ENCODE measurements at places on chromosomes 16 and 17. TPM values are rescaled to one million over a fixed set of nuclear protein-coding genes. Genes with fewer than 3 reads are reported as not detected.

CDT1 gene
- total RNA-seq: 44.4 TPM

HOXB9 gene
- 16.3 TPM for total RNA-seq

SSTR5 gene
- total RNA-seq: not detected

CCT6B gene
- total RNA-seq: 1.0 TPM

RDM1 gene
- 4.9 TPM for total RNA-seq

SLC5A10 gene
- total RNA-seq: 0.27 TPM

C17orf67 gene
- total RNA-seq: not detected

- peak; percentile 15 for DNase-seq
These were observed 218.7 kb downstream of the NTN1 start for GRCh38 chr17:9239793-9240658.

GRCh38 chr16:81627024-81627423 is 152.1 kb upstream of the PLCG2 start:
- peak; percentile 26 for DNase-seq

GRCh38 chr17:48601539-48602425 is 3.0 kb downstream of the HOXB6 start:
- DNase-seq: no peak

- no peak for DNase-seq
These were observed 622 bp upstream of the CCL16 start for GRCh38 chr17:35981908-35982330.

DNA sequence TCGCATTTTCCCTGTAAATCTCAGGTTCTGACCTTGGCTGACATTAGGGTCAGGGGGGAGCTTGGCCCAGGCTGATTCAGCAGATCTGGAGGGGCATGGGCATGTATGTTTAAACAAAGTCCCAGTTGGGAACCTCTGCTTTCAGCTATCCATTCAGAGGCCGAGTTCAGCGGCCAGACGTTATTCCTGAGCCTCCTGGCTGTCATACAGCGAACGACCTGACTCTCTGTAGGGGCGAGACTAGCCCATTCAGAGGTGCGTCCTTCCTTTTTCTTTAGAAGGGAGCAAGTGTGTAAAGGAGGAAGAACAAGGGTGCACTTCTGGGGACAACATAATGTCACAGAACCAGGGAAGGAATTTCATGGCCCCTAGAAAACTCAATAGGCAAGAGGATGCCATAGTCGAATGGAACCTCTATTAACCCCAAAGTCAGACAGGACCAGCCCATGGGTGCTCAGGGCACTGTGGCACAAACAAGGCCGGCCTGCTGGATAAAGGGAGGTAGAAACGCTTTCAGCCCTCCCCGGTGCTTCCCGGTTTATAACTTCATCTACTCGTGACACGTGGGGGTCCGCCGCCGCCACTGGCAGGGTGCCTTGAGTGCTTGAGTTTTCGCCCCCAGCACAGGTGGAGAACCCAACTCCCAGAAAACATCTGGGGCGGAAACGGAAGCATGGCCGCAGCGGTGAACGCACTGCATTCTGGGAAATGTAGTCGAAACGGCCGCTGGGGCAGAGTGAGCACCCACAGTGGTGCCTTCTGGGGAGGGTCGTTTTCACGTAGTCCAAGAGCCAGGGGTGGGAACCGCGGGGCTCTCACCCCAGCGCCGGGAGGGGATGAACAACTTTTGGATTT is 33.2 kb upstream of the PLCG2 start:
- DNase-seq: peak; percentile 55

DNA sequence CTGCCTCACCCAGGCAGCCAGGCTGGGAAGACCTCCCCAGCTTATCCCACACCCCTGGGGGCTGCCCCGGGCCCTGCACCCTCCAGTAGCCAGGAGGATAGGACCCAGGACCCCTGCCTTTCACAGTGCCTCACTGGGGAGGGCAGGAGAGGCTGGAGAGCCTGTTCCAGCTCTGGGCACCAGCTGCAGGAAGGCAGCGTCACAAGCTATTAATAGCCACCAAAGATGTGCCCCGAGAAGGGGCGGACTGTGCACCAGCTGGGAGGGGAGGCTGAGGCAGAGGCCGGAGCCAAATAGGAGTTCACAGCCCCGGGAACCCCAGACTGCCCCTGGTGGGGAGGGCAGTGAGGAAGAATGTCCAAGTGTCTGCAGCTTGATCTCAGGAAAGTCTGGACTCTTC is 8.8 kb downstream of the SBK1 start:
- DNase-seq: no peak

- DNase-seq: peak; percentile 81
These were observed 12.1 kb upstream of the SCN4A start for GRCh38 chr17:63984651-63985386.

- peak; percentile 77 for DNase-seq
These were observed 476.9 kb upstream of the GOT2 start for GRCh38 chr16:59210955-59211541.

- no peak for DNase-seq
These were observed 17.4 kb downstream of the TNFRSF13B start for GRCh38 chr17:16954521-16954920.

- no peak for DNase-seq
These were observed 577.8 kb downstream of the WWOX start for GRCh38 chr16:78677181-78677731.

DNA sequence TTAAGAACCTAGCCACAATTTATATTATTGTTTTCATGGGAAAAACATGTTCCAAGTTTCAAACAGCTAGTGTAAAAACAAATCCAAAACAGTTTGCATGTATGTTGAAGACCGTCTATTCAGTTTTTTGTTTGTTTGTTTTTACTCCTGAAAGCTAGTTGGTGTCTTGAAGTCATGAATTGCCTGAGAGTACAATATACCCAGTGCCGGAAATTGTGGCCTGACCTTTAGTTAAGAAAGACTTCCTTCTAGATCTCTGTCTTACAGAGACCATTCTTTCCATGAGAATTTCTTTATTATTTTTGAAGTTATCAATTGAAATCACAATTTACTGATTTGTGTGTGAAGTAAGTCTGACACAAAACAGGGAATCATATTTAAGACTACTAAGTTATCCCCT is 474.8 kb downstream of the KCNJ2 start:
- no peak for DNase-seq

DNA sequence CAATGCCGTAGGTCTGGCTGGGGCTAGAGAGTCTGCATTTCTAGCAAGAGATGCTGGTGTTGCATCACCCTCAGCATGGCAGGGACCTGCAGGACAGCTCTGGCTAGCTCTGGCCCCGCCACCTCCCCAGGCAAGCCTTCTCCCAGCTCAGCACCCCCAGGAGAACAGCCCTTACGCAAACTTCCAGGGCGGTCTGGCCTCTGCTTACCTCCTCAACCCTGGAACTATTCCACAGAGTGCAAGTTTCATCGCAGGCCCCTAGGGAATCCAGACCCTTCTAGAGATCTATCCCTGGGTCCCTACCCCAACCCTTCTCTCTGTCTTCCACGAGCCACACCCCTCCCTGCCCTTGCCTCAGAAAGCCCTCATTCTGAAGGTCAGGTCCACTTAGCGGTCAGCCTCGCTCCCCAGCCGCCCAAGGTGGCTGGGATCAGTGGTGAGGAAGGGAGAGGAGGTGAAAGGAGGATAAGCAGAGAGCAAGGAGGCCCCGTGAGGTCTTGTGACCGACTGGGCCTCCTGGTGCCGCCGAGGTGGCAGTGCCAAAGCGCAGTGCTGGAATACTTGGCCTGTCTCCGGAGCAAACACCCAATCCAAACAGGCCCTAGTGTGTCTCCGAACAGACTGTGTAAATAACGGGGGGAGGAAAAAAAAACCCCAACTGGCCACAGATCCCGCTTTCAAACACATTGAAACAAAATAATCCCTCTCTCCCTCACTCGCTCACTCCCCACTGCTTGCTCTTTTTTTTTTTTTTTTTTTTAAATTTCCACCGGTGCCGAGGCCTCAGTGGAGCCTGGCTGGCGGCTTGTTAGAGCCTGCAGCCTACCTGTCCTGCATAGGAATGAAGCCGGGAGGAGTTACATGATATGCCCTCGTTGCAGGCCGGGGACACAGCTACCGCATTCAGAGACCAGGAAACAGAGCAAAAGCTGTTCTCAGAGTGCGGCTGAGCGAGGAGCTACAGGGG is 380.9 kb downstream of the SOX9 start:
- DNase-seq: no peak

DNA sequence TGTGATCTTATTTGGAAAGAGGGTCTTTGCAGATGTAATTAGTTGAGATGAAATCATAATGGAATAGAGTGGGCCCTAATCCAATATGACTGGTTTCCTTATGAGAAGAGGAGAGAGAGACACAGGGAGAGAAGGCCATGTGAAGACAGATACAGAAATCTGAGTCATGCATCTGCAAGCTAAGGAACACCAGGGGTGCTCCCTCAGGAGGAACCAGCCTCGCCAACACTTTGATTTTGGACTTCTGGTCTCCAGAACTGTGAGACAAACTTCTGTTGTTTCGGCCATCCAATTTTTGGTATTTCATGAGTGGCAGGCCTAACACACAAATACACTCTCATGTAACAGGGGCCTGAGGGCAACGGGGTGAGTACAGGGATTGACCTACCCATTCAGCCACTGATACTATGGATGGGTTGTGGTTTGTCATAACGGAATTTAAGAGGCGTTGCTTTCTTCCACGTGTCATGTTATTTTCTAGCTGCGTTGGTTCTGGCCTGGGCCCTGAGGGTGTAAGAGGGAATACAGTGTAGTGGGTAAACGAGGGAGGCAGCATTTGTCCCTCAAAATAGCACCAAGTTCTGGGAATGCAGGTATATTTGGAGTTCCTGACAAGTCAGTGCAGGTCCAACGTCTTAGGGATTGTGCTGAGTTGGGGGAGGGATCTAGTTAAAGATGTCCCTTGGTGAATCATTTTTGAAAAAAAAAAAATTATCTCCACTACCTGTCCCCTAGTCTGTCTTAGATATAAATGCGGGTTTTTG is 17.7 kb downstream of the PLCG2 start:
- no peak for DNase-seq

- peak; percentile 94 for DNase-seq
These were observed 10.3 kb downstream of the LYRM1 start for GRCh38 chr16:20910781-20911321.

GRCh38 chr17:64938925-64939474 is 19.7 kb upstream of the LRRC37A3 start:
- DNase-seq: no peak

DNA sequence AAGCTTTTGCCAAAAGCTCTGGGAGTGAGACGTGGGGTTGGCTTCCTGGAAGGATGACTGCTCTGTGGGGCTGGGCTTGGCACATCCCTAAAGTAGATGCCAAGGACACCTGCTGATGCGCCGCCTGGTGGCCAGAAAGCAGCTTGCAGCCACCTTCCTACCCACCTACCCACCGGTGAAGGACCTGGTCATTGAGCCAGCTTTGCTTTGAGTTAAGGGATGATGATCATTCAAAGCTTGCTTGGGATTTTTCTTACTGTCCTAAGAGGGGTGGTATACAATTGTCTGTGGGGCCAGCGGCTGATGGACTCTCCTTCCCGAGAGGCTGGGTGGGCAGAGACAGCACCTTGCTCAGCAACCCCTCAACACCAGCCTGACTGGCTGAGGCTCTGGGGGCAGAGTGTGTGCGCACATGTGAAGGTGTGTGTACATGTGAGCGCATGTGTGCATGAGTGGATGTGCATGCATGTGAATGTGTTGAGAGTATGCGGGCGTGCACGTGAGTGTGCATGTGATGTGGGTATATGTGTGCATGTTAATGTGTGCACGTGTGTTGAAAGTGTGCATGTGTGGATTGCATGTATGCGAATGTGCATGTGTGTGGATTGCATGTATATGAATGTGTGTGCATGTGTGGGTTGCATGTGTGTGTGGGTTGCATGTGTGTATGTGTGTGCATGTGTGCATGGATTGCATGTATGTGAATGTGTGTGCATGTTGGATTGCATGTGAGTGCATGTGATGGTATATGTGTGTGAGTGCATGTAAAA is 18.6 kb downstream of the C1QTNF1 start:
- DNase-seq: peak; percentile 67

- DNase-seq: peak; percentile 99
These were observed 19.0 kb downstream of the CENPX start for GRCh38 chr17:82003411-82004381.

DNA sequence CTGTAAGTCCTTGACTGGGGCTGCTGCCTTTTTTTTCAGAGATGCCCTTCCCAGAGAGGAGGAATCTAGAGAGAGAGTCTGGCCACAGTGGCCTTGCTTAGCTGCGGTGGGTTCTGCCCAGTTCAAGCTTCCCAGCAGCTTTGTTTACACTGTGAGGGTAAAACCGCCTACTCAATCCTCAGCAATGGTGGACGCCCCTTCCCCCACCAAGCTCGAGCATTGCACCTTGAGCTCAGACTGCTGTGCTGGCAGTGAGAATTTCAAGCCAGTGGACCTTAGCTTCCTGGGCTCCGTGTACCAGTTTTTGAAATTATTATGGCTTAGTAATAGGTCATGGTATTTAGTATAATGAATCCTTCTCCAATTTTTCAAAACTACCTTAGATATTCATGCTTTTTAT is 395.4 kb downstream of the NPIPA7 start:
- no peak for DNase-seq

DNA sequence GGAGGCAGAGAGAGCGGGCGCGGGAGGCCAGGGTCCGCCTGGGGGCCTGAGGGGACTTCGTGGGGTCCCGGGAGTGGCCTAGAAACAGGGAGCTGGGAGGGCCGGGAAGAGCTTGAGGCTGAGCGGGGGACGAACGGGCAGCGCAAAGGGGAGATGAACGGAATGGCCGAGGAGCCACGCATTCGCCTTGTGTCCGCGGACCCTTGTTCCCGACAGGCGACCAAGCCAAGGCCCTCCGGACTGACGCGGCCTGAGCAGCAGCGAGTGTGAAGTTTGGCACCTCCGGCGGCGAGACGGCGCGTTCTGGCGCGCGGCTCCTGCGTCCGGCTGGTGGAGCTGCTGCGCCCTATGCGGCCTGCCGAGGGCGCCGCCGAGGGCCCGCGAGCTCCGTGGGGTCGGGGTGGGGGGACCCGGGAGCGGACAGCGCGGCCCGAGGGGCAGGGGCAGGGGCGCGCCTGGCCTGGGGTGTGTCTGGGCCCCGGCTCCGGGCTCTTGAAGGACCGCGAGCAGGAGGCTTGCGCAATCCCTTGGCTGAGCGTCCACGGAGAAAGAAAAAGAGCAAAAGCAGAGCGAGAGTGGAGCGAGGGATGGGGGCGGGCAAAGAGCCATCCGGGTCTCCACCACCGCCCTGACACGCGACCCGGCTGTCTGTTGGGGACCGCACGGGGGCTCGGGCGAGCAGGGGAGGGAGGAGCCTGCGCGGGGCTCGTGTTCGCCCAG is 1.2 kb upstream of the CBX4 start:
- DNase-seq: no peak

- peak; percentile 17 for DNase-seq
These were observed 9.7 kb downstream of the ENPP7 start for GRCh38 chr17:79740413-79740812.

DNA sequence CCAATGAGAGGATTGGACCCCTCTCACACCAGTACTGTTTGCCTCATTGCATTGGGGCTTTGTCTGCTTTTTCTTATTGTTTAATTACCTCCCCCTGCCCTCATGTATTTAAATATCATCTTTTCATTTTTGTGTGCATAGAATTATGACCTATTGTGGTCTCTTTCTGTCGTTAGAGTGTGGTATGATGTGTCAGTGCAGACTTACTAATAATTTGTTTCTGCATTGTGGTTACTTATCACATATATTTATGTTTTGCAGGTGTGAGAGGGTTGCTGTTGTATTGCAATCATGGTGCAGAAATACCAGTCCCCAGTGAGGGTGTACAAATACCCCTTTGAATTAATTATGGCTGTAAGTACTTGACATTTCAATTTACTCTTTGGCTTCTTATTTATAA is 2.5 kb downstream of the SEC14L1 start:
- no peak for DNase-seq
